ENCODE measurements at places on chromosomes 13 and 19.

DNA sequence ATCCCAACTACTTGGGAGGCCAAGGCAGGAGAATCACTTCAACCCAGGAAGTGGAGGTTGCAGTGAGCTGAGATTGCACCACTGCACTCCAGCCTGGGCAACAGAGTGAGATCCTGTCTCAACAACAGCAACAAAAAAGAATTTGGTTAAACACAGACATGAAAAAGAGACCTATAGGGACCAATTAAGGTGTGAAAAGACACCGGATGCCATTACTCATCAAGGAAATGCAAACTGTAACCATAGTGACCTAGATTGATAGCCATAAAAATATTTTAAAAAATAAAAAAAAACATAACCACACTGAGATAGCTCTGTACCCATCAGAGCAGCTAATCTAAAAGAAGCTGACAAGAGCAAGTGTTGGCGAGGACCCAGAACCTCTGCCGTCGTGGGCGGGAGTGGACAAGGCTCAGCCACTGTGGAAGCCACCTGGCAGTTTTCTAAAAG, 37.1 kb upstream of the ISYNA1 start:
- no peak for DNase-seq

DNA sequence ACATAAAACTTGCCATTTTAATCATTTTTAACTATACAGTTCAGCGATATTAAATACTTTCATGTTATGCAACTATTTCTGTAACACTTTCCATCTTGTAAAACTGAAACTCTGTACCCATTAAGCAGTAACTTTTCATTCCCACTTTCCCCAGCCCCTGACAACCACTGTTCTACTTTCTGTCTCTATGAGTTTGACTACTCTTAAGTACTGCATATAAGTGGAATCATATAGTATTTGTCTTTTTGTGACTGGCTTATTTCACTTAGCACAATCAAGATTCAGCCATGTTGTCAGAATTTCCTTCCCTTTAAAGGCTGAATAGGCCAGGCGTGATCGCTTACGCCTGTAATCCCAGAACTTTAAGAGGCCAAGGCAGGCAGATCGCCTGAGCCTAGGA, 56.2 kb downstream of the ARHGAP35 start:
- DNase-seq, result peak; percentile 1

GRCh38 chr13:98619556-98619955, 42.6 kb upstream of the STK24 start:
- DNase-seq, result no peak

DNA sequence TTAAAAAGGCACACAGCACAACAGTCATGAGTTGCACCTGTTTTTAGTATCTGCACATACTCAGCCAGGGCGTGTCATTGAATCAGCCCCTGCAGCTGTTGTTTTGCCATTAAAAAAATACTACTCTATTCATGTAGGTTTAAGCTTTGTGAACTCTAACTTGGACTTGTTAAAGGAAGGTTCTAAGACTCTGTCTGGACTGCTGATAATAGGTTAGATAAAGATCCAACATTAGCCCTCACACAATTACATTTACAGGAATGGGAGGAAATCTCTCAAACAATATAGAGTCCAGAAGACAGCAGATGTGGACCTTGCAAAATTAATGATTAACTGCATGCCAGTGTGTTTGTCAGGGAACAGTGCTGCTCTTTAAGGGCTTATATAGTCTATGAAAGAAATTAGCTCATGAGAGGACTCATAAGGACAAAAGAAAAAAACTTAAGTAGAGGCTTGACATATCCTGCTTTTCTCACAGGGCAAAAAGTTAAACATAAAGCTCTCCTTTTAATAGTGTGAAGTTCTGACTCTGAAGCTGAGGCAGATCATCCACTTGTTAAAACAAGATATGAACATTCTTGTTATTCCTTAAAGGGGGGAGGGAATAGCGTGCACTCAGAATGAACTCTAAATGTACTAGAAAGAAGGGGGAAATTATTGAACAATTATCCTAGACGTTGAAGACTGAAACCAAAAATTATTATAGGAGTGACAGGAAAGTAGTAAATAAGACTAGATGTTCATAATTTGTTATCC, 243.6 kb downstream of the NDFIP2 start:
- DNase-seq, result no peak

- no peak for DNase-seq
These were observed 469.8 kb downstream of the DCT start for GRCh38 chr13:94009701-94010100.

GRCh38 chr19:35559281-35559659, 4.2 kb downstream of the ATP4A start:
- no peak for DNase-seq

DNA sequence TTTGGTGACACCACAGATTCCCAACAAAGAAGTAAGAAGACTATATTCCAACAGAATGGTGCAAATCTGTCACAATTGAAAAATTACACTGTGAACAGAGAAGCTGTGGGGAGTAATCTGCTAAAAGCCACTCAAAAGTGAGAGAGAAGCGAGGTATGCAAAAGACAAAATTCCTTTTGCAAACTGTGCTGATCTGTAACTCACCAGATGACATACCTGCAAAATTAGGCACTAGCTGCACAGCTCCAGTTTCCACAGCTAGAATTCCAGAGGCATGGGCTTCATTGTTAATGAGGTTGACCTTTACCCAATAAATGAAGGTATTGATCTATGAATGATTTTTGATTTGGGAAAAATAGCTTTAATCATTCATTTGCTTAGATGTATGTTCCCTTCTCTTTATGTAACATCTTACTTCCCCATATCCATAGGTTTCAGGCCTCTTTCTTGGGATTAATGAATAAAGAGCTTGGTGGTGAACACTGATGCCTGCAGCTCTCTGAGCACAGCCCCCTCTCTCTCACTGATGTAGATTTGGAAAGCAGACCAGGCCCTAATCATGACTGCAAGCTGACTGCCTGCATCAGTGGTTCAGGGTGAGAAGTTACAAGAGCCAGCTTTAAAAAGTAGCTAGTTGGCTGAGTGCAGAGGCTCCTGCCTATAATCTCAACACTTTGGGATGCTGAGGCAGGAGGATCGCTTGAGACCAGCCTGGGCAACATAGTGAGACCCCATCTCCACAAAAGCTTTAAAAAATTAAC, 85.2 kb downstream of the LACC1 start:
- no peak for DNase-seq

DNA sequence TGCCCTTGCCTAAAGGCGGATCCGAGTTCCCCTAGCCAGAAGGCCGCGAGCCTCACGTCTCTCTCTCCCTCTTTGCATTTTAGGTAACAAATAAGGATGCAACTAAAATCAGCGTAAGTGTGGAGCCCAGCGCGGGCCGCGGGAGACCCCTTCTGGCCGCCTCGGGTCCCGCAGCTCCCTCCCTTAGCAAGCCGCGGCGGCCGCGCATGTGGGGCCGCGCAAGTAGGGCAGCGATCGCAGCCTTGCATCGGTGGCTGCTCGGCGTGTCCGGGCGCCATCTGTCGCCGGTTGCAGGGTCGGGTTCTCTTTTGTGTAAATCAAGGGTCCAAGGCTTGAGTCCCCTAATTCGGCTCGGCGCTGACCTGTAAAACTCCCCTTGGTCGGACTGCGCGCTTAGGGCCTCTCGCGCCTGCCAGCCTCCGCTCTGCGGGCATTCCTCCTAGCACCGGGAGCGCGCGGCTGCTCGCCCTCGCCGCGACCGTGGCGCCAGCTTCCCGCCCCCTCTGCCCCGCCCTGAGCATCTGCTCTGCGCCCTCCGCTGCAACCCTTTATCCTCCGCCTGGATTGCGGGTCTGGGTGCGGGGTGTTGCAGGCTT, 2.7 kb downstream of the VSTM2B start:
- DNase-seq, result peak; percentile 77

DNA sequence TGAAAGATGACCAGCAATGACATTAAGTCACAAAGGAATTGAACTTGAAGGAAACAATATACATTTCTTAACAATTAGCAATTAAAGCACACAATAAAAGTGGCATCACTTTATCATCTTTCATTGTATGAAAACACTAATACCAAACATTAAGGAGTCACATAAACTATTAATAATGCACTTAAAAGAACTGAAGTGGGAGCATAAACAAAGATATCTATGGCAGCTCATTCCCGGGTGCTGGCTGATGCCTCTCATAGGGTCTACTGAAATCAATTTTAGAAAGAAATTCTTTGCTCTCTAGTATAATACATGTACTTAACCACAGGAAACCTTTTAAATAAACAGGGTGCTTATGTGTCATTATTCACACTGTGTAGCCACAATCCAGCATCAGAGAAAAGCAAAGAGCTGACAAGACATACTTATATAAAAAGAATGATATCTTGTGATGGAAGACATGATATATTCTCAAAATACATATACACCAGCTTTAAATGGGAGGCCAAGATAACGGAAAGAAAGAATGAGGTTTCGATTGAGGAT, 1207.8 kb downstream of the EFNB2 start:
- DNase-seq, result no peak

DNA sequence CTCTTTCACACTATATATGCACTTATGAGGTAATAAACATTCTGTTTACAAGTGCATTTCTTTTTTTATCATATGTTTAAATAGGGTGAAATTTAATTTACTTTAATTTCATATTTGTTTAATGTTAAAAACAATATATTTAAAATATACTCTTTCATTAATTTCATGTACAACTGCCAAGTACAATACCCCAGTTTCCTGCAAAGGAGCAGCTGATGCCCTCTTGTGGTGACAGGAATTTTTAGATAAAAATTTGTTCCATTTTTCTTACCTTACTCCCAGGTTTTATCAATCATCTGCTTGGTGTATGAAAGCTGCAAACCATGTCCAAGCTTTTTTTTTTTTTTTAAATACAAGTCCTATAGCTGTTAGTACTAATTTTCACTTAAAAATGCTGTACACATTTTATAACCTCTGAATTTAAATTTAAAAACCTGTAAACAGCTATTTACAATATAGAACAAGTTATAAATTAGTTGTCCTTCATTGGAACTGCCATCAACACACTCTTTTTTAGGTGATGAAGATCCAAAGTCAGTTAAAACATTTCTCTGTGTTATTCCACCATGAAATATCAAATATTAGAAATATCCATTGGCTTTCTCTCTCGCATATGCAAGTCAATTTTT, 4.9 kb downstream of the PCDH20 start:
- DNase-seq, result no peak

- no peak for DNase-seq
These were observed 5.7 kb downstream of the TBCB start for GRCh38 chr19:36120984-36121358.

DNA sequence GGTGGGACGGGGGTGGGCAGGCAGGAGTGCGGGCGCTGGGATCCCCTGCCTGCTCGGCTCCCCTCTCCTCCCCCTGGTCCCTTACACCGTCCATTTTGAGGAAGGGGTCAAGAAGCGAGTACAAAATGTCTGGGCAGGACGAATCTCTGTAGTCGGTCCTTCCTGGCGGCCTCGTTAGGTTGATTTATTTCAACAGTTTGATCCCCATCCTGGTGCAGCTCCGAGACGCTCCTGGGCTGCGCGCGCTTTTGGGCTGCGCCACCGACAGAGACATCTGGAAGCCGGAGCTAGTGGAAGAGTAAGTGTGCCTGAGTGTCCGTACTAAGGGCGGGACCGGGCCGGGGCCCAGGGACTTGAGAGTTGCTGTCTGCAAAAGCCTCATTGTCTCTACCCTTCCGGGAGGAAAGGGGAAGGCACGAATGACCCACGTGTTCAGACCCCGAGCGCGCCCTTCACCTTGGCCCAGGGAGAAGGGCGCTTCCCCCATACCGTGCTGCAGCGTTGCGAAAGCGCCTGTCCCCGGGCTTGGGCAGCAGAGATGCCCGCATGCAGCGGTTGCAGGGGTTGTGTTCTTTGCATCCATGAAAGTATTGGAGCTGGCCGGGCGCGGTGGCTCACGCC, 1.8 kb downstream of the ZNF114 start:
- DNase-seq, result no peak

- no peak for DNase-seq
These were observed 138.6 kb downstream of the KCNRG start for GRCh38 chr13:50153876-50154275.

GRCh38 chr13:30504081-30504480, 38.3 kb upstream of the HMGB1 start:
- DNase-seq, result no peak

DNA sequence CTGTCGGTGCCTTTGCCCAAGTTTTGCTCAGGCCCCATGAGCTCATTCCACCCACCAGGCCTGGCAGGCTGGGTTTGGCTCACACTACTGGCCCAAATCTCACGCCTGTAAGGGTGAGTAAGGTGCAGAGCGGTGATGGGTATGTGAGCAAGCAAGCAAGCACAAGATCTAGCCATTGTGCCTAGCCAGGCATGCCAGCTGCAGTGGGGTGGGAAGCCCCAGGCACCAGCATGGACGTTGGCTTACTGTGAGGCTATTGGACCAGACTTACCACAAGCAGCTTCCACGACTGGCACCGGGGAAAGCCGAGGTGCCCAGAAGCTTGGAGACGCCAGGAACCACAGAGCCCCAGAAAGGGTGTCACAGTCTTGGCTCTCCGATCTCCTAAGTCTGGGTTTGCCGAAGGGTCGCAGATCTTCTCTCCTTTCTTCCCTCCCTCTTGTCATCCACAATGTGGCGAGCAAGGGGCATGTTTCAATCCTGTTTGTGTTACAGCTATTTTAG, 2659.4 kb upstream of the PCDH20 start:
- DNase-seq, result no peak

DNA sequence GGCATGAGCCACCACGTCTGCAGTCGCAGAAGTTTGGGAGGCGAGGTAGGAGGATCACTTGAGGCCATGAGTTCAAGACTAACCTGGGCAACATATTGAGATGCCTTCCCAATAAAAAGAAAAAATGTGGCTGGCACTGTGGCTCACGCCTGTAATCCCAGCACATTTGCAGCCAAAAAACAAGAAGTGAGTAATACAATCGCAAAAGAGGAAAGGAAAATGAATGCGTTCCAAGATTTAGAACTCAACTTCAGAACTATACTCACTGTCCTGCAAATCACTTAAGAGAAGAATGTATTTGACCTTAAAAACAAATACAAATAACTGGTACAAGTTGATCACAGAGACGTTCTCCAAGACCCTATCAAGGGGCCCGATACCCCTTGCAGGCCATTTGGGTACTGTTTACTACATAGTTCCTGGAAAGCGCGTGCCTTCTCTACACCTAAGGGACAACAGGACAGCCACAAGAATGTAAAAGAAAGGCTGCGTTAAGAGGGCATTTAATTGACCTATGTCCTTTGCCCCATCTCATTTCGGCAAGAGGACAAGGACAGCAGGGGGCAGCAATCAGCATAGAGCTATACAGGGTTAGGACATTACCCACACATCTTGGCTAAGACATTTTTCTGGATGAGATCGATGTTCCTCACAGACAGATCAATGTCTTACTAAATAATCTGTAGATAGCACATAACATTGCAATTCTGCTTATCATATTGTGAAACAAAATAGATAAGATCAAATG, 41.3 kb downstream of the FLT3 start:
- DNase-seq, result peak; percentile 29

Measured in activated T-cell treated with anti-CD3 and anti-CD28 coated beads for 48 hours (primary cell).